Activated CD4-positive, alpha-beta T cell treated with anti-CD3 and anti-CD28 coated beads for 1 hour (primary cell): ENCODE measurements at places on chromosomes 12 and 14.

DNA sequence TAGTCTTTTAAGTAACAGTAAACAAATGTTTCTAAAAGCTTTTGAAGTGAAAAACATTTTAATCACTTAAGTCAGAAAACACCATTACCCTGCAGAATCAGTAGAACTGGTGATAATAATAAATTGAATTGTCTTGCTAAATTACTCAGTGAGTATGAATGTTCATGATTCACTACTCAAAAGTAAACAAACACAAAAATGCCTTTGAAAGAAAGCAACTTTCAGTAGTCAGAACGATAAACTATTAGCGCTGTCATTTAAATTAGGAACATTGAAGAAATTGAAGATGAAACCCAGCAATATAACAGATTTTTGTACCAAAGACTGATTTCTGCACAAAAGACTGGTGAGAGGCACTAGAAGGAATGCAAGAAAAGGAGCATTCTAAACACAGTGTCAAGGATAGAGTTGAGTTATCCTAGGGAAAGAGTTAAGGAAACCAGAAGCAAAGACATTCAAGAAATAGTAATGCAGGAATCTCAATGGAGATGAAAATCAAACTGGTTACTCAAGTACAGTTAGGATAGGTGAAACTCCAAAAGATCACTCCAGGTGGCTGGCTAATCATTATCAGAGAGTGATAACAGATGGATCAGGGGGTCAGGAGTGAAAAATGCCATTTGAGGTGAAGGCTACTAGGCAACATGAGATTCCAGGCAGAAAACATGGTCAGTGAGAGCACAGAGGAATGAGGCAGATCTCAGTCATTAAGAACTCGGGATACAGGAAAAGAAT lies 77.4 kb upstream of the ALG10 start:
- no peak for DNase-seq

- no peak for DNase-seq
Measured at GRCh38 chr12:32918890-32919801, 22.6 kb upstream of the PKP2 start.

DNA sequence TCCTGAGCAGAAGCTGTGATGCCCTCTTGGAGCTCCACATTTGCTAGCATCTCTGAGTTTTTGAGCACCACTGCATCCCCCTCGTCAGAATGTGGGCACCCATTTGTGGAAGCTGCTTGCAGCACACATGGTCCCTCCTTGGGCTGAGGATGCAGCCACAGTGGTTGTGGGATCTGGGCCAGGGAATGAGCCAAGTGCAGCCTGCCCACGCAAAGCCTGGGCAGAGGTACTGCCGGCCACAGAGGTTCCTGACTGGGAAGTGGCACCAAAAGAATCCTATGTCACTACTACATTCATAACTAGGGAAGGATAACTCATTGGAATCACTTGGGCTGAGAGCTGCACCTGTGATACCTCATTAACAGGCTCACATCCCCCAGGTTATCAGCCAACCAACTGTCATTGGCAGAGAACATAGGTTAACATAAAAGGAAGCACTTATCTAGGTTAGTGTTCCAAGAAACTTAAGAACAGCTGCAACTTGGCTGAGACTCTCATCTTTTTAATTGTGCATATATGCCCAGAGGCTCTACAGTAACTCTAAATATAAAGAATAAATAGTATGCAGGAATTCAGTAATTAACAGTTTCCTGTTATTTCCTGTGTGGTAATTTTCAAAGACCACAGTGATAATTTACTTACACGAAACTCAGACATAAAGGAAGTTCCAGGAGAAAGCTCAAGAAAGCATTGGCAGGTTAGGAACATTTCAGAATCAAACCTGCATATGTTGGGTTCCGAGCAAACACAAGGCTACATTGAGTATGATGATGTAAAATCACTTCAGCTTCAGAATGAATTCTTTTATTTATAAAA lies 145.3 kb downstream of the BCAT1 start:
- DNase-seq, result no peak

DNA sequence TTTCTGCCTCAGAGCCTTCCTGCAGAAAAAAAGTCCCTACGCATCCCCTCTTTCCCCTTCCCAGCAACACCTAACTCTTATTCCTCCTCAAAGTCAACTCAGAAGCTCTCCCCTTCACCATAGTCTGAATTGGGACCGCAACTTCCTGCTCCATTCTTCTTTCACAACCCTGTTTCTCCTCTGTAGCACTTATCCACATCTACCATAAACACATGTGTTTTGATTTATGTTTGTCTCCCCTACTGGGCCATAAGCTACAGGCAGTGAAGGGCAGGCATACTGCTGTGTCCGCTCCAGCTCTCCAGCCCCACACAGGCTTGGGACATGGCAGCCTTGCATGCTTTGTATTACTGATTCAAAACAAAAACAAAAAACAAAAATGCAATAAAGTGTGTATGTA lies 5.9 kb downstream of the SDR9C7 start:
- no peak for DNase-seq

DNA sequence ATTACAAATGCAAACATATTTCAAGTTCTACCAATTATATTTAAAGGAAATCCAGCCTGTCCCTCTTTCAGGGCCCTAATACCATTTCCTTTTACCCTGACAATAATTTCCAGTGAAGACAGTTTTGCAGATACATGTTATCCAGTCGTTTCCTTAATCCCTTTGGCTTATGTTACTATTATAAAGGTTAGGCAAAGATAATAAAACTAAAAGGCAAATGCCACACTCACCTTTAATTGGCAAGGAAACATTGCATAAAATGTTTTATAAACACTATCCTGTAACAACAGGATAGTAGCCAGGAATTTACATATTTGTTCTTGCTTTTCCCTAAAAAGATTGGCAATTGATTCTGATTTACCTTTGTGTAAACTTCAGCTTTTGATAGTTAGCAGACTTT lies 168.7 kb downstream of the AEBP2 start:
- no peak for DNase-seq

GRCh38 chr12:8546591-8546990 lies 5.9 kb upstream of the CLEC4E start:
- no peak for DNase-seq
